ENCODE measurements at places on chromosomes 13 and 19. TPM values are rescaled to one million over a fixed set of nuclear protein-coding genes. Genes with fewer than 3 reads are reported as not detected.

The GPR18 gene
- not detected for total RNA-seq

The C13orf46 gene
- 0.37 TPM for total RNA-seq

The RYR1 gene
- total RNA-seq, result 19.8 TPM

The ATP1A3 gene
- total RNA-seq, result 34.2 TPM

The STARD13 gene
- total RNA-seq, result 4.4 TPM

The ZNF491 gene
- total RNA-seq, result 2.1 TPM

DNA sequence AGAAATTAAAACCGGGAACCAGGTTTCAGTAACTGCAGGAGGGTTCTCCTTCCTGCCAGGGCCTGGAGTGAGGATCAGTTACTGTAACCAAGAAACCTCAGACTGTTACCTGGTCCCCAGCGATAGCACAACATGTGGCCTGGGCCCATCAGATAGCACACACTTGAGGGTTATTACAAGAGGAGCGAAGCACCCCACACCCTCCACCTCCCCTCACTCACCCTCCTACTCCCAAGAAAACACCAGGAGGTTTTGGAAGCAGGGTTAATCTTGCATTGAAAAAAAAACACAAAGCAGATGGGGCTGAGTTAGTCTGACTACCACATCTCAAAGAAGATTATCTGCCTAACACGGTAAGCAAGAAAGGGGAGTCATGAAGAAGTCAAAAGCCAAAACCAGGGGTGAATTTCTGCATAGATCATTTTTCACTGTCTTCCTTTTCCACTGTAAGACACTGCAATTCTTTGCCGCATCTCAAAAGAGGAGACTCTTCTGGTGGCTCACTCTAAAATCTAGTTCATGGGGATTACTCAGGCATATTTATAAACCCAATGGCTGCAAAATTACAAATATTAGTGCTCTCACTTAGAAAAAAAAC is 75.9 kb upstream of the DOCK9 start:
- no peaks in the 10 kb centered on the region for H3K36me3 ChIP-seq
- DNase-seq, result no peak

- H3K4me1 ChIP-seq, result peaks cover 4% of the 10 kb centered on the region
- H3K27me3 ChIP-seq, result peaks cover 14% of the 10 kb centered on the region
- no peaks in the 10 kb centered on the region for H3K36me3 ChIP-seq
- no peak overlapping the region for H3K27ac ChIP-seq
Observed at GRCh38 chr19:7769171-7769570, 6.1 kb downstream of the CLEC4M start.

DNA sequence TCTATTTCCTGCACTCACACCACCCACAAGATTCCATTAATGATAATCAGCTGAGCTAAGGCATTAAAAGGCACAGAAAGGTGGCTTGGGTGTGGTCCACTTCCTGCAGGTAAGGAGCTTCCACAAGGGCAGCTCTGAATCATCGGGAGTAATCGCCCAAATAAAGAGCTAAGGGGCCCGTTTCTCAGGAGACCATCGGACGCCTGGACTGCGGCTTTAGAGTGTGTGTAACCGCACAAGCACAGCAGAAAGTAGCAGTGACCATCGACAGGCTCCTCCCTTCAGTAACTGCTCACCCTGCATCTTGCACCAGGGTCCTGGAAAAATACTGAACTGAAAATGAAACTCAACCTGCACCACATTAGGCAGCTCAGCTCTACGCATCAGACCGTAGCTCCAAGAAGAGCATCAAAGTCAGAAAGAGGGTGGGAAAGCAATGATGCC is 6.0 kb downstream of the STK24 start:
- H3K4me3 ChIP-seq, result no peak overlapping the region
- no peaks in the 10 kb centered on the region for H3K27me3 ChIP-seq
- H3K36me3 ChIP-seq, result peaks cover 6% of the 10 kb centered on the region
- H3K4me1 ChIP-seq, result peaks cover 93% of the 10 kb centered on the region

DNA sequence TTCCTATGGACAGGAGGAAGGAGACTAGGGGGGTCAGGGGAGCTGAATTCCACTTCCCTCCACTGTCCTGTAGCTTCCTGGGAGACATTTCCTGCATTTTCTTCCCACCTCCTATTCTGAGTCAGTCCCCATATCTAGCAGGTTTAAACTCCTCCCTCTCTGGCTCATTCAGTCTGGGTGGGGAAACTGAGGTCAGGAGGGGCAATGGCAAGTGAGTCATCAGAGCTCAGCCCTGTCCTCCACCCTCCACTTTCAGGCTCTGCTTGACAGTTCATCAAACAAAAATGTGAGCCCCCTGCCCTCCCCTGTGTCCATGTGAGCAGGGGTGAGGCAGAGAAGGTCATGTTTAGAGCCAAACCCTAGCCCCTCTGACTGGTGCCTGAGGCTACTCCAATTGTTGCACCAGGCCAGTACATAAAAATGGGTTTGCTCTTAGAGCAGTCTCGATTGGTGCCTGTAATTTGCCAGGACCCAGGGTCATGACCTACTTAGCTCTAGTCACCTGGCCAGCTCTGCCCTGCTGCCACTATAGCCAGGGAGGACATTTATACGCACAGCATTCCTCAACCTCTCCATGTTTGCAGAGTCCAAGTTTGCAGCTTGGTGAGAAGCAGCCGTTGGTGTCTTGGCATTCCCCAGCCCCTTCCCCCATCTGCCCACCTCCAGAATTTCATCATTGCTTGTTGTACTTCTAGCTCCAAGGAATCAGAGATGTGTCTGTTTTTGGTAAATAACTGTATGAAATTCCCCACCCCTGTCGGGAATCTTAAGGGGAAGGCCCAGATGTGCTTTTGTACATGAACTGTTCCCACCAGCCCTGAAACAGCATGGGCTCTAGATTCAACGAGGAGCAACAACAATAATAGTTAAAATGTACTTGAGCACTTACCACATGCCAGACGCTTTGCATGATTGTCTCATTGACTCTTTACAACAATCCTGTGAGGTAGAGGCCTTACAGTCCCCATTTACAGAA is 20.7 kb downstream of the SAMD4B start:
- H3K4me1 ChIP-seq, result no peaks in the 10 kb centered on the region
- no peaks in the 10 kb centered on the region for H3K27me3 ChIP-seq
- DNase-seq, result no peak
- no peak overlapping the region for H3K27ac ChIP-seq
- H3K4me3 ChIP-seq, result no peak overlapping the region
- peaks cover 52% of the 10 kb centered on the region for H3K36me3 ChIP-seq

- no peaks in the 10 kb centered on the region for H3K36me3 ChIP-seq
- no peaks in the 10 kb centered on the region for H3K27me3 ChIP-seq
- DNase-seq, result no peak
- H3K4me1 ChIP-seq, result 0 out of 2 replicates have a peak, but pooled peaks cover 4% of the 10 kb centered on the region
Observed at GRCh38 chr13:37345869-37346268, 240.4 kb upstream of the CSNK1A1L start.

- H3K4me1 ChIP-seq, result peaks cover 38% of the 10 kb centered on the region
- H3K27me3 ChIP-seq, result no peaks in the 10 kb centered on the region
- H3K27ac ChIP-seq, result peak overlapping the region; percentile 99
- peak overlapping the region; percentile 98 for H3K4me3 ChIP-seq
Observed at GRCh38 chr19:8001995-8002849, 3.2 kb downstream of the ELAVL1 start.

- no peaks in the 10 kb centered on the region for H3K27me3 ChIP-seq
- no peak overlapping the region for H3K27ac ChIP-seq
- no peaks in the 10 kb centered on the region for H3K36me3 ChIP-seq
- H3K4me3 ChIP-seq, result no peak overlapping the region
- 0 out of 2 replicates have a peak, but pooled peaks cover 2% of the 10 kb centered on the region for H3K4me1 ChIP-seq
Observed at GRCh38 chr13:41199526-41199925, 5.2 kb upstream of the KBTBD7 start.

- H3K27me3 ChIP-seq, result peaks cover 36% of the 10 kb centered on the region
- peaks cover 16% of the 10 kb centered on the region for H3K4me1 ChIP-seq
- peaks cover 24% of the 10 kb centered on the region for H3K36me3 ChIP-seq
- DNase-seq, result no peak
- peak overlapping the region; percentile 46 for H3K4me3 ChIP-seq
Observed at GRCh38 chr19:58397533-58398037, 2.1 kb downstream of the RNF225 start.

DNA sequence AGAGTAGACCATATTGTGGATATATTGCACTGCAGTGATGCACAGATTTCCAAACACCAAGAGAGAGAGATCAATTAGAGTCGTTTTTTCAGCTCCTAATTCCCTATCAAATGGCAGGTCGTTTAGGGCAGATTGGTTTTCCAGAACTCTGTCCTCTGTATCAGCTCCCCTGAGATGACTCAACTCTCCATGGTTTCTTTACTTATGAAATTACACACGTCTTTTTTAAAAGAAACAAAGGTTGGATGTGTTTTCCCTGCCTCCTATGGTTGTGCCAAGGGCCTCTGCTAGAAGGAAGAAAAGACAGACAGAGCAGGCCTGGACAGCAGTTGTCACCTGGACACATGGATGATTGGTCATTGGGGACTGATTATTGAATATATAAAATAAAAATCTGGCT is 478.1 kb upstream of the NBEA start:
- H3K36me3 ChIP-seq, result no peaks in the 10 kb centered on the region
- DNase-seq, result no peak
- peaks cover 4% of the 10 kb centered on the region for H3K4me1 ChIP-seq
- H3K27me3 ChIP-seq, result no peaks in the 10 kb centered on the region
- no peak overlapping the region for H3K4me3 ChIP-seq
- H3K27ac ChIP-seq, result no peak overlapping the region

DNA sequence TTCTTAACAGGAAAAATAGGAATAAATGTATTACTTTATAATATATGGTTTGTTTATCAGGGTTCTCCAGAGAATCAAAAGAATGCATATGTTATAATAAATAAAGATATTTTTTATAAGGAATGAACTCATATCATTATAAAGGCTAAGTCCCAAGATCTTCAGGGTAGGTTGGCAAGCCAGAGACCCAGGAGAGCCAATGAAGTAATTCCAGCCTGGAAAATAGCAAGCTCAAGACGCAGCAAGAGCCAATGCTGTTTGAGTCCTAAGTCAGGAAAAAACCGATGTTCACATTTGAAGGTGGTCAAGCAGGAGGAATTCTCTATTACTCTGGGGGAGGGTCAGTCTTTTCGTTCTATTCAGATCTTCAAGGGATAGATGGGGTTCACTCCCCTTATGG is 490.0 kb downstream of the PCDH20 start:
- DNase-seq, result no peak
- no peaks in the 10 kb centered on the region for H3K36me3 ChIP-seq
- H3K4me1 ChIP-seq, result no peaks in the 10 kb centered on the region

- H3K4me1 ChIP-seq, result peaks cover 5% of the 10 kb centered on the region
- peak; percentile 78 for DNase-seq
- H3K27me3 ChIP-seq, result peaks cover 82% of the 10 kb centered on the region
Observed at GRCh38 chr19:43798546-43799409, 3.5 kb downstream of the LYPD5 start.

DNA sequence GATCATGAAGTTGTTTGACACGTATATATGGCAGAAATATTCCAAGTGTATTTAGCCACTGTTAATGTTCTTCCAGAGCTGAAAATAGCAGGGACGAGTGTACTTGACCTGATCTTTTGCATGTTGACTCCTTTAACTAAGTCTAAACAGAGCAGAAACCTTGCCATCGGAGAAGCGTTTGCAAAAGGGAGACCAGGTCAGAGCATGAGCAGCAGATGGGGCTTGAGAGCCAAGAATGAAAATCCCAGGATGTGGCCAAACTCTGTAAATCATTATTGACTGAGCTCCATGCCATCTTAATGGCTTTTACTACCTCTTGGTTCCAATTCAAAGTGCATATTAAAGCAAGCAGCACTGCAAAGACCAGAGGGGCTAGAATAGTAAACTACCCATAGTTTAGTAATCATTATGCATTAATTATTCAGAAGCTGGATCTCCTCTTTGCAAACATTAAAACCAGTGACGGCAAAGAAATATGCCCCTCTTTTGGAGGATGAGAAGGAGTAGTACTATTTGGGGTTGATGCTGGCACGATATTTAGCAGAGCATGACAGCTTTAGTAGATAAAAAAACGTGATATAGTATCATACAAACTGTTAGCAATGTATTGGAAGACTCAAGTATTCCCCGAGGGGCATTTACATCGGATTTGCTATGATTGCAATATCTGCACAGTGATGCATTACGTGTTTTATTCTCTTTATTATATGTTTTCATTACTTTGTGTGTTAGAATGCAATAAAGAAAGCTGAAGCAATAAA is 55.7 kb downstream of the FAM216B start:
- peaks cover 12% of the 10 kb centered on the region for H3K36me3 ChIP-seq
- no peaks in the 10 kb centered on the region for H3K27me3 ChIP-seq
- H3K27ac ChIP-seq, result no peak overlapping the region
- peaks cover 16% of the 10 kb centered on the region for H3K4me1 ChIP-seq
- no peak overlapping the region for H3K4me3 ChIP-seq

DNA sequence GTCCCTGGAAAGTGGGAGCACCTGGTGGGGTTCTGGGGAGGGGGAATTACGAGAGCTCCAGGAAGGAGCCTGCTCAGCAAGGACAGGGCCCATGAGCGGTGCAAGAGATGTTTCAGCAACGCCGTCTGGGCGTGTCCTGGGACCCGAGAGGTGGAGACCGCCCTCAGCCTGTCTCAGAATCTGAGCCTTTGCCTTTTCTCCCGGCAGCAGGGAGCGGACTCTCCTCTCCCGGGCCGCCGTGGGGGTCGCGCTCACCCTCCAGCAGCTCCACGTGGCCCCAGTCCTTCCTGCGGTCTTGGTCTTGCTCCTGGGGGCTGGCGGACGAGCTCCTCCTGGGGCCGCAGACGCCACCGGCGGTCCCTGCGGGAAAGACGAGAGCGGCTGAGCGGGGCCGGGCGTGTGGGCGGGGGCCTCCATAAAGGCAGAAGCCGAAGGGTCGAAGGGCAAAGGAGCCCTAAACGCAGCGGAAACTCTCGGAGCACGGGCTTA is 714 bp downstream of the POLRMT start:
- DNase-seq, result peak; percentile 63
- H3K4me3 ChIP-seq, result peak overlapping the region; percentile 87
- peaks cover 21% of the 10 kb centered on the region for H3K36me3 ChIP-seq
- peak overlapping the region; percentile 84 for H3K27ac ChIP-seq
- peaks cover 13% of the 10 kb centered on the region for H3K4me1 ChIP-seq

GRCh38 chr13:24630851-24631620 is 49.2 kb upstream of the ATP12A start:
- no peak for DNase-seq
- H3K4me3 ChIP-seq, result no peak overlapping the region
- peaks cover 25% of the 10 kb centered on the region for H3K4me1 ChIP-seq
- H3K27me3 ChIP-seq, result no peaks in the 10 kb centered on the region
- H3K36me3 ChIP-seq, result no peaks in the 10 kb centered on the region
- no peak overlapping the region for H3K27ac ChIP-seq

DNA sequence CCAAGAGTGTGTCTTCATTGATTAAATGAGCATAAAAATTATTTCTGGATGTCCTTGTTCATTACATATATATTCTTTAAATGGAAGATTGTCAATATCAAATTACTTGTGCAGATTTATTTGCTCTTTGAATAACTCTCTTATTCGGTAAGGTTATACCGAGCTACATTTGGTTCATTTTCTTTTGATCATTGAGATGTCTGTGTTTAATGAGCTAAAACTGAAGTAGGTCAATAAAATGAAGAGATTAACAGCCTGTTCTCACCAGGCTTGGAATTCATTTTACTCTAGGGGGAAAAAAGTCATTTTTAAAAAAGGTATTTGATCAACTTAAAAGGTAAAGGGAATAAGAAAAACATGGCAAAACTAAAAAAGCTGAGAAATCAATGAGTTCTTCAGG is 10.6 kb downstream of the GPC5 start:
- H3K36me3 ChIP-seq, result peaks cover 5% of the 10 kb centered on the region
- H3K27me3 ChIP-seq, result no peaks in the 10 kb centered on the region
- no peak overlapping the region for H3K27ac ChIP-seq

- H3K36me3 ChIP-seq, result peaks cover 27% of the 10 kb centered on the region
- no peak overlapping the region for H3K27ac ChIP-seq
- no peak overlapping the region for H3K4me3 ChIP-seq
- no peak for DNase-seq
Observed at GRCh38 chr19:16418597-16418962, 53.2 kb downstream of the EPS15L1 start.

Measured in WTC11 (cell line).